Mammary epithelial cell (primary cell): ENCODE measurements at places on chromosomes 6 and 20. TPM values are rescaled to one million over a fixed set of nuclear protein-coding genes. Genes with fewer than 3 reads are reported as not detected.
A peak's percentile ranks its signal among the peaks of the same experiment; 100 is the strongest.

The RIPPLY2 gene
- not detected for total RNA-seq

The CD83 gene
- total RNA-seq: 0.83 TPM

- DNase-seq: no peak
Observed at GRCh38 chr20:23438661-23439060, 824 bp upstream of the CSTL1 start.

DNA sequence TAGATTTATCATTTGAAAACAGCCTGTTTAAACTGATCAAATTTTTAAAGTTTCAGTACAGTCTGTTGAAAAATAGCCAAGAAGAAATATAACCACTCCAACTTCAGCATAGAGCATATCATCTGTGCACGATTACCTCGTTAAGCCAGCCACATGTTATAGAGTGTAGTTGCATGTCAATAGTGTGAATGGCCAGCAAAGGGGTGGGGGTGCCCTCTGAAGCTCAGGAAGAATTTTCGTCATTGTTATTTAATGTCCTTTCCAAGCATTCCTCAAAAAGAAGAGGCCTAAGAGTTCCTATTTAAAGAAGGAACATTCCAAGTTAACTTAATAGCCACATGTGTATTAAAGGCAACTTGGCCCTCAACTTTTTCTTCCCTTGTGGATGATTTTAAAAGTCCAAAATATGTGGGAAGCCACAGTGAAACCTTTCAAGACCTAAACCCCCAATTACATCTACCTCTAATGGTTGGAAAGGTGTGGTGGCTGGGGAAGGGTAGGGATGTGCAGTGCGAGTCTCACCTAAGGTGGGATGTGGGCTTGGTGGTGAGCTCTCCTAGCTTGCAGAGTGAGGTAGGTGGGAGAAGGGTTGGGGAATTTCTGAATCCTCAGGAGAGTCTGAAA is 1.8 kb upstream of the CCN2 start:
- DNase-seq: no peak

DNA sequence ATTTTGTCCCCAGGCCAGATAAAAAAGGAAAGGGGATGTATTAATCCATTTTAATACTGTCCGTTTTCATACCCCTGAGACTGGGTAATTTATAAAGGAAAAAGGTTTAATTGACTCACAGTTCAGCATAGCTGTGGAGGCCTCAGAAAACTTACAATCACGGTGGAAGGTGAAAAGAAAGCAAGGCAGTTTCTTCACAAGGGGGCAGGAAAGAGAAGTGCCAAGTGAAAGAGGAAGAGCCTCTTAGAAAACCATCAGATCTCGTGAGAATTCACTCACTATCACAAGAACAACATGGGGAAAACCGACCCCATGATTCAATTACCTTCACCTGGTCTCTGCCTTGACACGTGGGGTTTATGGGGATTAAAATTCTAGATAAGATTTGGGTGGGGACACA is 152.5 kb downstream of the IBTK start:
- DNase-seq: no peak

- no peak for DNase-seq
Observed at GRCh38 chr6:73516514-73517489, 4.0 kb downstream of the EEF1A1 start.

DNA sequence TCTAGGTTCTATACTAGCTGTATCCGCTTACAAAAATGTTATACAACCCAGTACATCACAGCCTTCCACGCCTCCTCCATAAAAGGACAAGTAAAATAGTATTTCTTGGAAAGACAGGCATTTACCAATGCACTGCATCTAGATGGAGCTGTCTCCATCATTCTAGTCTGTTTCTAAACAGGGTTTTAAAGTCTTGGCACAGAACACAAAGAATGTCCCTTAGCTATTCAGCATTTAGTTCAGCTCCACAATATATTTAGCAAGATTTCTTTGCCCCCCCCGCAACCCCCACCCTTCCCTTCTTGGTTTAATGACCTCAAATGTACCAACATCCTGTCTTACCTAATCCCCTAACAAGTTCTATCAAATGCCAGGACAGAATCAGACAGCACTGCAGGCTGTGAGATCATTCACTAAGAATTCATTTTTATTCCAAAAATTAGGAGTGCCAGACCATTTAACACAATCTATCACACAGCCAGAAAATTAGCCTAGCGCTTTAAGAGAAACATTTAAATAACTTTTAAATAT is 198.6 kb downstream of the BACH2 start:
- DNase-seq: peak; percentile 98

- no peak for DNase-seq
Observed at GRCh38 chr6:148758492-148758891, 11.7 kb downstream of the UST start.

DNA sequence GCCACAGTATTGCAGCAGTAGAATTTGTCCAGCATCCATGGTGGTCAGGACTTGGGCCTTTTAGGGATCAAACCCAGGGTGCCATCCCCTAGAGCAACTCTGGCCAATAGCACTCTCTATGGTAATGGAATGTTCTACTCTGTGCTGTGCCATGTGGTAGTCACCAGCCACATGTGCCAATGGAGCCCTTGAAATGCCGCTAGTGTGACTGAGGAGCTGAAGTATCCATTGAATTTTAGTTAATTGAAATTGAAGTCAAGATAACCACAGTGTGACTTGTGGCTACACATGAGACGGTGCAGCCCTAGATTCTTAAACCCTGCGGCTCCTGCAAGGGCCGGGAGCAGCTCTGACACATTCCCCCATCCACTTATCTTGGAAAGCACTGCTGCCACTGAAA is 54.6 kb downstream of the SLC2A10 start:
- no peak for DNase-seq

- no peak for DNase-seq
Observed at GRCh38 chr6:37799263-37799644, 20.3 kb upstream of the ZFAND3 start.
